ENCODE measurements at places on chromosomes 4 and X. TPM values are rescaled to one million over a fixed set of nuclear protein-coding genes. Genes with fewer than 3 reads are reported as not detected.

DNA sequence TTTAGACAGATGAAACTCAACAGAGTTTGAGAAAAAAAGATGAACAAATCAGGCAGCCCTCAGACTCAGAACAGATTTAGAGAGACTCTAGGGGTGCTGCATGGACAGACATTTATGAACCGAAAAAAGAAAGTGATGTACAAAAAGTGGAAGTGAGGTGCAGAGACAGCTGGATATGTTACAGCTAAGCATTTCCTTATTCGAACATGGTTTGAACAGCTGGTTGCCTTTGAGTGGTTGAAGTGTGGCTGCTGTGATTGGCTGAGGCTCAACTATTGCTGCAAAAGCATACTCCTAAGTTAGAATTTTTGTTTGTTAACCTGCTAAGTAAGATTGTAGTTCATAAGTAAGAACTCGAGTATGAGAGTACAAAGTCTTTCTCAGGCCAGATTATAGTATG lies 331.5 kb upstream of the PABPC4L start:
- no peak for DNase-seq

FAM133A gene
- total RNA-seq = 1.5 TPM

ADH1B gene
- total RNA-seq = 97.0 TPM

CFAP99 gene
- total RNA-seq = not detected

GRCh38 chr4:61359301-61359700 lies 159.2 kb downstream of the ADGRL3 start:
- no peak for DNase-seq

DNA sequence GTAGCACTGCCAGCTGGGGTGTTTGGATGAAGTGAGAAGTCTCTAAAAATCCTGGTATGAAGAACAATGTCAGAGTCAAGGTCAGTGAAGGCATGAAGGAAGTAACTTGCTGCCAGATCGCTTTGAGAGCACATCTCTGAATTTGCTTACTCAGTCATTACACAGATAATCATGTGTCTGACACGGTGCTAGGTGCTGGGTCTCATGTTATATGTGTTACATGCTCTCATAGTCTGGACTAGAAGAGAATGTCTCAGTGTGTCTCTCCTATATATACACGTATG lies 337.9 kb downstream of the ARHGAP10 start:
- DNase-seq = no peak

DNA sequence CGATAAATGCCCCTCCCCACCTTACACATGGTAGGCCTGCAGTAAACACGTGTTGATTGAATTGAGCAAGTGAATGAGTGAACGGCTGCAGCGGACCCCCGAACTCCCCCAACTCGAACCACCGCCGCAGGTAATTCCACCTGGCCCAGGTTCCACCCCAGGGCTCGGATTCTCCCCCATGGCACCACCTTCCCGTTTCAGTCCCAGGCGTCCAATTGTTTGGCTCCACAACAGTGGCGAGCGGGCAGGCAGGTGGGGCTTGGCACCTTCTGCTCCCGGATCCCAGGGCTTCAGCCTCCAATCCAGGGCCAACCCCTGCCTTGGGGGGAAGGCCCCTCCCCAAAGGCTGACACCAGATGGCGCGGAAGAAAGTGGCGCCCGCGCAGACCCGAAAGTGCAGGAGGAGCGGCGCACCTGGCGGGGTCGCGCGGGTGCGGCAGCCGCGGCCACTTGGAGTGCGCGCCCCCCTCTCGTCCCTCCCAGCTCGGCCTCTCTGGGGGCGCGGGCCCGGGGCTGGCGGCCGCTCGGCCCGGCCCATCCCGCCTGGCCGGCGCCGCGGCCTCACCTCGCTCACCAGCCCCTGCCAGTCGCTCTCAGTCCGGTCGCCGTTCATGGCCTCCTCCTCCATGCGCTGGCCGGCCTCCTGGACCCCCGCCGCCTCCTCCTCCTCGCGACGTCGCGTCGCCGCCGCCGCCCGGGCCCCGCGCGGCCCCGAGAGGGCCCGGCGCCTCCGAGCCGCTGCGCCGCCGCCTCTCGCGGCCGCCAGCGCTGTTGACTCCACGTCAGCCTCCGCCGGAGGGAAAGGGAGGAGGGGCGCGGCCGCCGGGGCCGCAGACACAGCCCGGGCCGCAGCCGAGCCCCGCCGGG lies at the start of gene CCDC149:
Gene CCDC149, minus strand, starts transcription at position 791 of the 867 bp plus-strand sequence. Its CDS starts 178 bp downstream, at position 613.
- no peak for DNase-seq

DNA sequence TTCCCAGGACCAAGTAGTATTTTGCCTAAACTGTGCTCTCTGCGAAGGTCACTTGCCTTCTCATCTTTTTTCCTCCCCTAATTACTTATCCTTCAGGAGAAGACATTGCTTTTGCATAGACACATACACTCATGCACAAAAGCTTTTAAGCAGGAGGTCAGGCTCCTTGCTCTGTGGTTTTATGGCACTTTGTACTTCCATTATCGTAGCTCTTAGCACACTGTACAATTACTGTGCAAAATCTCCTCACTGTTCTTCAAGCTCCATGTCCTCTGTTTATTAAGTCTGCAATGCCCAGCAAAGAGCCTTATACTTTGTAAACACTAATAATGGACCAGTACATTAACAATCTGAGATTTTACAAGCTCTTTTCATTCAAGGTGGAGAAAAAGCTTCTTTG lies 188.4 kb upstream of the GNPDA2 start:
- DNase-seq = no peak

KIAA1210 gene
- total RNA-seq = 0.69 TPM

GRCh38 chr4:81724925-81725329 lies 253.2 kb upstream of the RASGEF1B start:
- DNase-seq = no peak

- DNase-seq = peak; percentile 17
Observed at GRCh38 chr4:185383451-185383850, 12.3 kb downstream of the LRP2BP start.

GYPA gene
- 7.8 TPM for total RNA-seq

DNA sequence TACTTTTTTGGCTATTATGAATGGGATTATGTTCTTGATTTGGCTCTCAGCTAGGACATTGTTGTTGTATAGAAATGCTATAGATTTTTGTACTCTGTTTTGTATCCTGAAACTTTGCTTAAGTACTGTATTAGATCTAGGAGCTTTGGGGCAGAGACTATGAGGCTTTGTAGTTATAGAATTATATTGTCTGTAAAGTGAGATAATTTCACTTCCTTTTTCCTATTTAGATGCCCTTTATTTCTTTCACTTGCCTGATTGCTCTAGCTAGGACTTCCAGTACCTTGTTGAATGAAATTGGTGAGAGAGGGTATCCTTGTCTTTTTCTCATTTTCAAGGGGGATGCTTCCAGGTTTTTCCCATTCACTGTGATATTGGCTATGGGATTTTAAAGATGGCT lies 28.1 kb downstream of the ADAM29 start:
- no peak for DNase-seq

CT55 gene
- not detected for total RNA-seq

IL13RA1 gene
- total RNA-seq = 36.7 TPM

DNA sequence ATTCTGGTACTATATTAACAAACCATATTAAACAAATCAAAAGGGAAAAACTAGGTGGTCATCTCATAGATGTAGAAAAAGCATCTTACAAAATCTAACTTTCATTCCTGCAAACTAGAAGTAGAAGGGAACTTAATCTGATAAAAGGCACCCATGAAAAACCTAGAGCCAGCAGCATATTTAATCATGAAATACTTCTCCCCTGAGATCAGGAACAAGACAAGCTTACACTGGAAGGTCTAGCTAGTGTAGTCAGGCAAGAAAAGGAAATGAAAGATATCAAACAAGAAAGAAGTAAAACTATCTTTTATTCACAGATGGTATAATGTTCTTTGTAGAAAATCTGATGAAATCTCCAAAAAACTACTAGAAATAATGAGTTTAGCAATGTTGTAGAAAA lies 41.2 kb downstream of the ATP10D start:
- no peak for DNase-seq

All from urinary bladder (tissue), 4 donors.